Cardiac septum (tissue), 1 donor: ENCODE measurements at places on chromosomes 7 and 10. TPM values are rescaled to one million over a fixed set of nuclear protein-coding genes. Genes with fewer than 3 reads are reported as not detected.

TUBAL3 gene
- total RNA-seq = 0.40 TPM

EGR2 gene
- 4.8 TPM for total RNA-seq

GALNT17 gene
- total RNA-seq = 60.6 TPM

ZNF775 gene
- 3.4 TPM for total RNA-seq

PHKG1 gene
- total RNA-seq = 15.3 TPM

SPDYE6 gene
- not detected for total RNA-seq

FRMPD2 gene
- total RNA-seq = not detected

TAS2R41 gene
- total RNA-seq = not detected

OPN1SW gene
- not detected for total RNA-seq
